Left kidney (tissue), 8 donors: ENCODE measurements at places on chromosomes 2 and 18.

- DNase-seq, result no peak
These were observed 17.7 kb upstream of the NFE2L2 start for GRCh38 chr2:177282181-177282641.

DNA sequence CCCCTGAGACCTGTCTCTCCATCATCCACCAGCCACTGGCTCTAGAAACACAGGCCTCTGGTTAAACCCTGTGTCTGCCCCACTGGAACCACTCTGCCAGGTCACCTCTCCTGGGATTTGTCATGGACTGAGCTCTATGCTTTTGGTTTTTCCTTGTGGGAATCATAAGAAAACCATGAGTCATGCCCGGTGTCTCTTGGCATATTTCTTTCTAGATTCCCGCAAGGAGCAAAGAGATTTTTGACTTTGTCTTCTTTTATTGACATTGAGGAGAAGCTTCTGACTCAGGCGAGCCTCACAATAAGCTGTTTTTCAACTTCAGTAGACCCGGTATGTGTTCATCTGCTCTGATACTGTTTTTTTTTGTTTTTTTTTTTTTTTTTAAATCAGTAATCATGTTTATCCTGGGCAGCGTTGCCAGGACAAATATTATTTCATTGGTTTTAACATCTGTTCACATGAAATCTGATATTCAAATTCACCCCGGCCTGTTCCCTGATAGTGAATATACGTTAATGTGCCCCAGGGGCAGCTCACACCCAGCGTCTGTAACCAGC is 207.1 kb downstream of the ACKR3 start:
- DNase-seq, result no peak

GRCh38 chr18:5380586-5380985 is 85.1 kb upstream of the ZBTB14 start:
- DNase-seq, result peak; percentile 8

DNA sequence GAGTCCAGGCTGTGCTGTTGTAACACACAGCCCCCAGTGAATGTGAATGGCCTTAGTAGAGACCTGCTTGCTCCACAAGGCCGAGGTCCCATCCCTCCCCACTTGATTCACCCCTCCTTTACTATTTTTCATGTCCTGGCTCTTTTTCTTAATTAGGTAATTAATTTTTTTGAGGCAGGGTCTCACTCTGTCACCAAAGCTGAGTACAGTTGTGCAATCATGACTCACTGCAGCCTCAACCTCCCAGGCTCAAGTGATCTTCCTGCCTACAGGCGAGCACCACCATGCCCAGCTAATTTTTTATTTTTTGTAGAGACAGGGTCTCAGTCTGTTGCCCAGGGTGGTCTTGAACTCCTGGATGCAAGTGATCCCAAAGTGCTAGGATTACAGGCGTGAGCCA is 19.3 kb downstream of the FBLN7 start:
- DNase-seq, result no peak

DNA sequence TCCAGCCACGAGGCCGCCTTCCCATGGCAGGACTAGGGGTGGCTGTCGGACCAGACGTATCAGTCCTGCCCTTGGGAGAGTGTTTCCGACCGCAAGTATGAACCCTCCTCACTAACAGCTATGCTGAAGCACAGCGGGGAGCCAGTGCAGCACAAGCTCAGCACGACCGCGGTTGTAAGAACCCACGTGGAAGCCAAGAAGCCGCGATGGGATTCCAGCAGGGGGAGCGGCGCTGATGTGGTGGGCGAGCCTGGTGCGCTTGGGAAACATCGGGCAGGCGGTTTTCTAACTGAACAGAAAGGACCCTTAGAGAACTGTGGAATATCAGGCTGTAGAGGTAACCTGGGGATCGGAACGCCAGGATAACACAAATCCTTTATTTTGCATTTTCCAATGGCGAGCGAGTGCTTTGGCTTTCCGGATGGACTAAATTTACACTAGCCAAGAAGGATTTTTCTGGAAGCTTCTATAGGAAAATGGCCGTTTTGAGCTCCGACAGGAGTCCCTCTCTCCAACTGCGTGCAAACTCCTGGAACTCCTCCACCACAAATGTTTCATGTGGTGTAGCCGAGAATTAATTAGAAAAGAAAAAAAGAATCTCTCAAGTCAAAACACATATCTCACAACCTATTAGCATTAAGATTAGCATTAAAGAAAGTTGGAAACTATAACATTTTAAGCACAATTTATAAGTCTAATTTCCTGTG is 132.0 kb upstream of the MYCN start:
- DNase-seq, result no peak

- no peak for DNase-seq
These were observed 1395.8 kb downstream of the LRP1B start for GRCh38 chr2:140734992-140735391.

- no peak for DNase-seq
These were observed 63.9 kb downstream of the SMIM21 start for GRCh38 chr18:75363446-75364225.

DNA sequence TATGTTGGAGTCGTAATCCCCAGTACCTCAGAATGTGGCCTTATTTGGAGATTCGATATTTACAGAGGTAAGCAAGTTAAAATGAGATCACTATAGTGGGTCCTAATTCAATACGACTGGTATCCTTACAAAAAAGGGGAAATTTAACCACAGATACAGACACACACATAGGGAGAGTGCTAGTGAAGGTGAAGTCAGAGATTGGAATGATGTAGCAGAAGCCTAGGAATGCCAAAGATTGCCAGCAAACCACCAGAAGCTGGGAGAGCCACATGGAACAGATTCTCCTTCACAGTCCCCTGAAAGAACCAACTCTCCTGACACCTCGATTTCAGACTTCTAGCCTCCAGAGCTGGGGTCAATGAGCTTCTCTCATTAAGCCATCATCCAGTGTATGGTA is 17.7 kb upstream of the ACTR3 start:
- no peak for DNase-seq

GRCh38 chr2:42928692-42929545 is 136.5 kb upstream of the HAAO start:
- no peak for DNase-seq

DNA sequence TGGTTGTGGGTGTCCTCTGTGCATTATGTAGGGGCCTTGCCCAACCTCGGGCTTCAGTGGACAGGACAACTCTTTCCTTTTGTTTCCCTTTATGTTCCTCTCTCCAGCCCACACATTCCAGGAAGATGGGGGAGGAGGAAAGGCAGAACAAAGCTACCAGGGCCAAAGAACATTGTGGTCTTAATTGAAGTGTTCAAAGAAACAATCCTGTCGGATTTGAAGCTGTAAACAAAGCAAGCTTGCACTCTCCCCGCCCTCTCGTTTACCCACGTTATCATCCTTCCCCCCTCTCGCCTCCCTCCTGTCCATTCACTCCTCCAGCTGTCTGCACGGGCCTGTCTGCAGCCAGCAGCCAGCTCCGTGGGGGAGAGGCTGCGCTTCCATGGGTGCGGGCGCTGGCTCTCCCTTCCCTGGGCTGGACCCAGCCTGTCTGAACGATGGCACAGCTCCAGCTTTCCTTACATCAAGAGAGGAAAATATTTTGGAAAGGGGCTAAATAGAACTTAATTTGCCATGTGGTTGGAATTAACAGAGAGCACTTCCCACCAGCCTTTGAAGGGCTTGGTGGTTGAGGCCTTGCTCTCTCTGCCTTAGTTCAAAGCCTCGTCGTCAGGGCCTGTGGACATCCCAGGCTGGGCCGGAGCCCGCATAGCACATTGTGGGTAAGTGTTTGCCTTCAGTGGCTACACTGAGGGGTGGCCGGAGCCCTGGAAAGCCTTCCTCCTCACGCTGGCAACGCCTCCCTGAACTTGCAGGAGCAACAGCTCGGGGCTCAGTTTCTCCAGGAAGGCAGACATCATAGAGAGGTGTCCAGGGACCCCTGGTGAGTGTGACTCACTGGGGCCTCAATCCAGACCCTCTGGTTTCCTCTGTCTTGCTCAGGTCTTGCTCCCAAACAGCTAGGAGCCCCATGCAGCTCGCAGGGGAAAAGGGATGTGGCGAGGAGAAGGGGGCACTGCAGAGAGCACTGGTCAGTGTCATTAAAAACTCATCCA is 60.6 kb upstream of the HS6ST1 start:
- peak; percentile 62 for DNase-seq

DNA sequence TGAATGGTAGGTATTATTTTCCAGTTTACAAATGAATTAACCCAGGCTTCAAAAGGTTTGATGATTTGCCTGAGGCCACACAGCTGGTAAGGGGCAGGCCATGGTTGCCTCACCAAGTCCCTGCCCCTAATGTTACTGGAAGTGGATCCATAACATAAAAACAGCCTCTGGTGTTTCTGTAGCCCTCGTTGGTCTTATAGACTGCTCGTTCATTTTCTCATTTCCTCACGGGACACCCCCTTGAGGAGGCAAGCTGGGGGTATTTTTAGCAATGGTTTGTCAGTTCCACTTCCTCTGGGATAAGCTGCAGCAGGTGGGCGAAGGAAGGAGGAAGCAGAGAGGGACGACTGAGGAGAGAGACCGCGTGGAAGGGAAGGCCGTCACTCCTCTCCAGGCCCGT is 32.9 kb upstream of the NDUFV2 start:
- no peak for DNase-seq

DNA sequence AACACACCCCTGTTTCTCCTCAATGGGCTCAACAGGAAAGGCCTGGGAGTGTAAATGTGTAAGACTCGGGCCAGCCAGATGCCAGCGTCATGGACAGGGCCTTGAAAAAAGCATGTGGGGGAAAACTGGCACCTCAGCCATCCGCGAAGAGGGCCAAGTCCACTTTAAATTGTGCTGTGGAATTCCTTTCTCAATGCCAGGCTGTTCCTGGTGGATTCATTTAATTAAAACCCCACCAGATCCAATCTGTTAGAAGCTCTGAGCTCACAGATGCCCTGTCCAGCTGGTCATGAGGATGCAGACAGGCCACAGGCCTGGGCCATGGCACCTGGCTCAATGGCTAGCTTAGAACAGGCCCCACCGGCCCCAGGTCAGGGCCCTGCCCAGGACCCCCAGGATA is 24.8 kb downstream of the KCNK3 start:
- DNase-seq, result no peak

DNA sequence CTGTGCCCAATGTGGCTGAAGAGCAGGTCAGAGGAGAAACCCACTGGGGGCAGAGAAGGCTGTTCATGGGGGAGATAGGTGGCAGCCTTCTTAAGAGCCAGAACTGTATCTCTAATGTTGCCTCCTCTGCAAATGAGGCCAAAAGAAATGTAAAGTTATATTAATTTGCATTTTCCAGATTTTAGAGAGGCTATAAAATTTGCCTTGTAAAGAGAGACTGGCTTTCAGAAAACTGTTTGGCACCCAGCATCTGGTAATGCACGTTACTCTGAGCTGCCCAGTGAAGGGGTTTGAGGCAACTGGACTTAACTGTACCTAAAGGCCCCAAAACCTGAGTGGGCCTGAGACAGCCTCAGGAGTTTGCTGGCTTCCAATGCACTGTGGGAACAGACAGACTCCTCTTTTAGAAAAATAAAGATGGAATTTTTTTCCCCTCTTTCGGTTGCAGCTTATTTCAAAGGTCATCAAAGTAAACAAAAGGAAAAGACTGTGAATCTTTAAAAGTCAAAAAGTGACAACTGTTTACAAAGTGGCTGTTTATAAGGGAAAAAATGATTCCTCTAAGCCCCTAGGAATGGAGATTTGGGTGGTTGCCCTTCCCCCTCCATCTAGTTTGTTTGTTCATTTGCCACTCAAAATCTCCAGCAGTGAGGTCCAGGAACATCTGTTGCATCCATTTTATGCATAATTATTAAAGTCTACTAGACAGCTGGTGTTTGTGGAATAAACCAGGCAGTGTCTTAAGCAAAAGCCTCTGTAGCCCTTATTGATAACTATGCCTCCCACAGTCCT is 132.2 kb upstream of the ZFP36L2 start:
- no peak for DNase-seq

DNA sequence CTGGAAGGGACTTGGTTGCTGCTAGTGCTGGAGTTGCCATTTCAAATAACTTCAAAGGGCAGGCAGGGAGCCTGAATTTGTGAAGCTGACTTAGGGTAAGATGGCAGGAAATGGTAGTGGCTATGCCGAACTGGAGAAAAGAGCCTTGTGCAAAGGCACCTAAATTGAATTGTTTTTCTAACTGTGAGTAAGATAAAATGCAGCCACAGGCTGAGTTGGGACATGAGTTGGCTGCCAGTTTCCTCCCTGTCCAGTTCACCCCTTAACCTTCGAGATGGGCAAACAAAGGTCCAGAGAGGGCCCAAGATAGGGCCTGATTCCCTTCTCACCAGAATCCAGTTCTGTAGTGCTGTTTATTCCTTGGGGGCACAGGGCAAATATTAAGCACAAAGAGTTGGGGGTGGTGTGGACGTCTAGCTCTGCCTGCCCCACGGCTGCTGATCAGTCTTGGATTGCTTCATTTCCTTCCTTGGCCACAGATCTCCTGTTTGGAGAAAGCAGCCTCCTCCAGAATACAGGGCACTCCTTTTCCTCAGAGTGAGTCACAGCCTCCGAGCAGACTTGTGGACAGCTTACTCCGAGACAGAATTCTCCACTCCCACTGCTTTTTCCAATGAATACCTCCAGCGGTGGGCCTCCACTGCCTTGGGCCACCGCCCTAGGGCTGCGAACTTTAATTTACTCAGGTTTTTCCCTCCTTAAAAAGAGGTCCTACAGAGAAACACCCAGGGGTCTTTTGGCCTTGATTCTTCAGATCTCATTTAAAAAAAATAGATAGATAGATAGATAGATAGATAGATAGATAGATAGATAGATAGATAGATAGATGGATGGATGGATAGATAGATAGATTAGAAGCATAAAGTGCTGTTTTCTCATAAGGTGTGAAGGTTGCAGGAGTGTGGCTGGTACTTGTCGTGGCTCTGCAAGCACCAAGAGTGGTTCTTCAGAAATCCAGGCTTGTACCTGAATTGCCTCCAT is 18.4 kb upstream of the SLC20A1 start:
- DNase-seq, result no peak

- no peak for DNase-seq
These were observed 184.4 kb downstream of the CNTNAP5 start for GRCh38 chr2:124209441-124209840.

DNA sequence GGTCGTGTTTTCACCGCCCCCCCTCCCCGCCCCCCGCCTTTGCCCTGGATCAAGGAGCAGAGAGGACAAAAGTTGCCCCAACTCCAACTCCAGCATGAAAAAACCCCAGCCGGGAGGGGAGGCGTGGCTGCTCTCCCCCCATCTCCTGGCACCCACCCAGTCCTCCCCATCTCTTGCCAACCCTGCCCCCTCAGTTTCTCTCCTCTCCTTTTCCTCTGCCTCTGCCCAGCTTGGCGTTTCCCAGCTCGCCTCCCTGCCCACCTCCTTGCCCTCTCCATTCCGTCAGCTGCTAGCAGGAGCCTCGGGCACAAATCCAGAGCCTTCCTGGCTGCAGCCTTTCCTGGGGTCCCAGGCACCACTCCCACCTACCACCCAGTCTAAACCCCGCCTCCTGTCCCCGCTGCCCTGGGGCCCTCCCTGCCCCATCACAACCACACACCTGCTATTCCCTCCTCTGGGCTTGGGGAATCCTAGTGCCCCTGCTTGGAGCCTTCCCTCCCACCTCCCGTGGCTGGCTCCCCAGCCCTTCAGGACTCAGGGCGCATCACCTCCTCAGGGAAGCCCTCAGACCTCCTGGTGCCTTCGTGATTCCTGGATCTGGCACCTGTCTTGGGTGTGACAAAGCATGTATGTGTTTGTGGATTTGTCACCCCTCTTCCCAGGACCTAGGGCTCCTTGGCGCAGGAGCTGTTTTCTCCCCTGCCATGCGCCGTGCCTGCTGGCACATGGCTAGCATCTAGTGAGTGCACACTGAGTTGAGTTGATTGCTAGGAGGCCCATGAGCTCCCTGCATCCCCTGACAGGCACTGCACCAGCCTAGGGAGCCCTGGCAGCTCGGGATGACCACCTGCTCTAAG is 209.1 kb downstream of the TFCP2L1 start:
- no peak for DNase-seq
